Transverse colon (tissue), 4 donors: ENCODE measurements at places on chromosomes 5 and 9. TPM values are rescaled to one million over a fixed set of nuclear protein-coding genes. Genes with fewer than 3 reads are reported as not detected.

The SLC4A9 gene
- 0.48 TPM for total RNA-seq

DNA sequence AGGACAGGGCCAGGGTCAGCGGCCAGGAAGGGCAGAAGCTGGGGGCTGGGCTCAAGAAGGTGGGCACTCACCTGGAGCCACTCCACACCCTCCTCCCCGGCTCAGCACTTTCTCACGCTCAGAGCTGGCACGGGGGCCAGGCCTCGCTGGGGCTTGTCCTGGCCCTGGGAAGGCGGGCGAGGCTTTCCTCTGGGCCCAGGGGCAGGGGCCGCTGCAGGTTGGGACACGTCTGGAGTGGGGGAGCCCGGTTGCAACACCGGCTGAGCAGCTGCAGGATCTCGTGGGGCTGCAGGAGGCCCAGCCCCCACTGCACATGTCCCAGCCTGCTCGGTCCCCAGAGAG is 38.9 kb upstream of the EGFL7 start:
- H3K27ac ChIP-seq = peak overlapping the region; percentile 71
- H3K4me1 ChIP-seq = peaks cover 44% of the 10 kb centered on the region
- H3K36me3 ChIP-seq = no peaks in the 10 kb centered on the region
- peak; percentile 11 for DNase-seq

The GPR151 gene
- not detected for total RNA-seq

DNA sequence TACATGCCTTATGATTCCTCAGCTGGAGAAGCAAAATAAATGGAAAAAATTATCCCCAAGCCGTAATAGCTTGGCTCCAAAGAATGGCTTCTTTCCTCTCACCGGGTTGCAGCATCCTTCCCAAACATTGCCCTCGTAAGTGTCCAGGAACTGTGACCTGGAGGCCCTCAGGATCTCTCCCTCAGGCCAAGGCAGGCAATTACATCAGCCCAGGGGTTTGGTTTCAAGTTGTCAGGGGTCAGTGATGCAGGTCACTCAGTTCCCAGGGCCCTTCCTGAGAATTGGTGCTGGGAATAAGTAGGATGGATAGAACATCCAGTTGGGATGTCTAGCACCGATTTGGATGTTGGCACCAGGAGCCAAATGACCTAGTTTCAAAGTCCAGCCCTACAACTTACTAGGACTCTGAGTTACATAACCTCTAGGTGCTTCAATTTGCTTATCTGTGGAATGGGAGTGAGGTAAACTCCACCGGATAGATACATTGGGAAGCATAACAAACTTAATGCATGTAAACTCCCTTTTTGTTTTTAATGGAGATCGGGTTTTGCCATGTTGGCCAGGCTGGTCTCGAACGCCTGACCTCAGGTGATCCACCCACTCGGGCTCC is 133.5 kb upstream of the DAP start:
- H3K27me3 ChIP-seq = no peaks in the 10 kb centered on the region
- DNase-seq = no peak
- H3K27ac ChIP-seq = no peak overlapping the region
- no peak overlapping the region for H3K4me3 ChIP-seq

The MSX2 gene
- total RNA-seq = not detected

The OLFM1 gene
- total RNA-seq = 4.0 TPM

GRCh38 chr5:54792611-54793404 is 192.6 kb downstream of the ESM1 start:
- DNase-seq = no peak
- no peaks in the 10 kb centered on the region for H3K4me1 ChIP-seq
- no peak overlapping the region for H3K27ac ChIP-seq
- no peak overlapping the region for H3K4me3 ChIP-seq

DNA sequence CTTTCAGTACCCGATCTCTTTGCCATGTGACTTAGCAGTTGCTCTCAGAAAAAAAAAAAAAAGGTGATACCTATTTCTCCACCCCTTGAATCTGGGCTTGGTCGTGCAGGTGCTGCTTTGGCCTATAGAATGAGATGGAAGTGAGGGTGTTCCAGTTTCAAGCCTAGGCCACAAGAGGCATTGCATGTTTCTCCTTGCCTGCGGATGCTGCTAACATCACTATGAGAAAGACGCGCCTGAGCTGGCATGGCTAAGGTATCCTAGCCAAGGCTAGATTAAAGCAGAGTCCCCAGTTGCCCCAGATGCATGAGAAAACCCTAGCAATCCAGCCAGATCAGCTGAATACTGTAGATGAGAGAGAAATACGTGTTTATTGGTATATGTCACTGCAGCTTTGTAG is 14.7 kb upstream of the CSF1R start:
- H3K36me3 ChIP-seq = no peaks in the 10 kb centered on the region
- no peak overlapping the region for H3K4me3 ChIP-seq
- H3K27ac ChIP-seq = no peak overlapping the region
- no peaks in the 10 kb centered on the region for H3K27me3 ChIP-seq

The TYRP1 gene
- total RNA-seq = not detected
